ENCODE measurements at places on chromosomes 5 and 9.

GRCh38 chr5:32072054-32072453 lies 102.1 kb downstream of the GOLPH3 start:
- no peak for DNase-seq

DNA sequence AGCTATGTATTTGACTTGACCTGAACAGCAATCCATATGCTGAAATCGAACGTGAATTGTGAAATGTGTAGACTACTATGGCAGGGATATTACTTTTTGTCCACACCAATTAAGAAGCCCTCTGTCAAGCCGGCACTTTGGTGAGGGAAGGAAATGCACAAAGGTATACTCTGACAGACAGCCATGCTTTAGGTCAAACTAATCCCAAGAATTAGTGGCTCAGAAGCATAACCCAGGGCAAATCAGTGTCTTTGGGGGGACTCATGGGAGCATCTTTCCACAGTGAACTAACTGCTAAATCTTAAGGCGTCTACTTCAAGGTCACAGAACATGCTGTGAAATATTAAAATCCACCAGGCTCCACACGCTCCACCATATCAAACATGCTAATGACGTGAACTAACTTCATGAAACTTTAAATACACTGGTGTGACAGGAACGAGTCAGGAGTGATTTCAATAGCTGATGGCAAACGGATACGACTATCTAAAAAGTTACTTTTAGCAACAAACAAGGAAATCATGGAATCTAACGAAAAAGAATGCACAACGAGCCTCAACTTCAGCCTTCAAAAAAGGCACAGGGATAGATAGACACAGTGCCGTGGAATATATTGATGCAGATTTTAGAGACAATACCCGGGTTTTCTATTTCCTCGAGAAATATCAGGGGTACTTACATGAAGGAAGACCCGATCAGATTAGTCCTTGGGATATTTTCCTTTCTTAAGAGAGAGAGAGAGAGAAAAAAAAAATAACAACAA lies 527 bp downstream of the MEF2C start:
- DNase-seq: no peak

- DNase-seq: no peak
Observed at GRCh38 chr5:173928871-173929574, 40.9 kb downstream of the CPEB4 start.

- DNase-seq: no peak
Observed at GRCh38 chr5:124061068-124061430, 549.1 kb downstream of the CSNK1G3 start.

DNA sequence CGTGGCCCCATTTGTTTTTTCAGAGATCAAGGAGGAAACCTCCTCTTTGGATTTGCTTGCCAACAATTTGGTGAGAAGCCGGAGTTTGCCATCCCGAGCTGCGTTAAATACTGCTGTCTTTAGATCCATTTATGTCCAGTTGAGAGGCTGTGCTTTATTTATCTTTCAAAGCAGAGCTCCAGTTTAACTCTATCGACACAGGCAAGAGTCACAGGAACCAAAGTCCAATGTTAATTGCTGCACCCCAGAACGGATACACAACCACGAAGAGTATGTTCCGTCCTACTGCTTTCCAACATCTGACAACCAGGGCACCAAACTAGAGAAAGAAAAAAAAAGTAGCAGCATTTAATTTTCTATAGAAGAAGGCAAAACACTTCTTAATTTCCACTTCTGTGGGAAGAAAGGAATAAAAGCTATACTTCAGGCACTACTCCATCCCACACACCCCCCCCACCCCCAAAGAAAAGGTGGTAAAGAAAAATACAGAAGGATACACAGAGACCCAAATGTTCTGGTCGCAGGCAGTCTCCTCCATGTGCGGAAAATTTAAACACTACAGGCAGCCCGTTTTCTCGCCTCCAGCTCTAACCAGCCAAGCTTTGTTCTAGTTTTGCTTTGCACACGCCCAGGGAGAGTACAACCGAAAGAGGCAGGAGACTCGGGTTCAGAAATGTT lies 1.1 kb downstream of the FEM1C start:
- DNase-seq: no peak

DNA sequence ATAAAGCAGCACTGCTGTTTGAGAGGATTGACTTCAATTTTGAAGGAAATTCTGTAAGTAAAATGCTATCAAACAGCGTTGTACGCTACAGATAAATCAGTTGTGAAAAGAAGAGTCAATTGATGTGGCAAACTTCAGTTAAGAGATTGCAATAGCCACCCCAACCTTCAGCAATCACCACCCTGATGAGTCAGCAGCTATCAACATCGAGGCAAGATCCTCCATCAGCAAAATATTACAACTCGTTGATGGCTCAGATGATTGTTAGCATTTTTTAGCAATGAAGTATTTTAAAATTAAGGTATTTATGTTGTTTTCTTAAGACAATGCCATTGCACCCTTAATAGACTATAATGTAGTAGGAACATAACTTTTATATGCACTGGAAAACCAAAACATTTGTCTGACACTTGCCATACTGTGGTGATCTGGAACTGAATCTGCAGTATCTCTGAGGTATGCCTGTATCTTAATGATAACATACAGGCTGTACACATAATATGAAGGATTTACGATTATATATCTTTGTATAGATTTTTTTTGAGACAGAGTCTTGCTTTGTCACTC lies 47.5 kb downstream of the VPS13A start:
- no peak for DNase-seq

DNA sequence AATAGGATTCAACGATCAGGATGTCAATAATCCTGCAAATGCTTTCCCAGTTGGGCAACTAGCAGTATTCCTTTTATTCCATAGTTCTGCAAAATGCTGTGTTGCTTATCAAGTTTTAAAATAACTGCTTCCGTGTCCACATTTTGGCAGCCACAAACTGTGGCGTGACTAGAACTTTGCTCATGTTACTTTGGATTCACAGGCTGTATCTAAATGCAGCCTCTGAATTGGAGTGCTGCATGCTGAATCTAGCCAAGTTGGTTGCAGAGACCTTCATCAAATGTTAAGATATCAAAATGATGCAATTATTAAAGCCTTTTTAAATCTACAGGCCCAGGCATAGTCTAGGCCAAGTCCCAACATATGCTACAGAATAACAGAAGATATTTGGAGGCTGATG lies 249.2 kb downstream of the NR2F1-AS1 start:
- no peak for DNase-seq

DNA sequence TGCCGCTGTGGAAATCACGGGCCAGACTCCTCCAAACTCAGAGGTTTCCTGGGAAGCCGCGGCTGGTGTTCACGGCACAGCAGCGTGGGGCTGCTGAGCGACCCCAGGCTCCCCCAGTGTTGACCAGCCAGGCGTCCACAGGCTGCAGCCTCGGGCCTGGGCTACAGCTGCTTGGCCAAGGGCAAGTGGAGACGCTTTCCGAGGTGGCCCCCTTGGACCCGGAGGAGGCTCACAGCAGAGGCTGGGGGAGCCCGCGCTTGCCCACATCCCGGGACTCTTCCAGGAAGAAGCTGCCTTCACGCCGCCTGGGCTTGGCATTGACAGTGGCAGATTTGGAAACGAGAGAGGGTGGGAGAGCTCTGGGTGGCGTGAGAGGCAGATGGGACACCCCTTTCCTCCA lies 53.1 kb upstream of the FCN2 start:
- DNase-seq: no peak

- no peak for DNase-seq
Observed at GRCh38 chr5:7753596-7753995, 97.3 kb downstream of the CFAP90 start.

DNA sequence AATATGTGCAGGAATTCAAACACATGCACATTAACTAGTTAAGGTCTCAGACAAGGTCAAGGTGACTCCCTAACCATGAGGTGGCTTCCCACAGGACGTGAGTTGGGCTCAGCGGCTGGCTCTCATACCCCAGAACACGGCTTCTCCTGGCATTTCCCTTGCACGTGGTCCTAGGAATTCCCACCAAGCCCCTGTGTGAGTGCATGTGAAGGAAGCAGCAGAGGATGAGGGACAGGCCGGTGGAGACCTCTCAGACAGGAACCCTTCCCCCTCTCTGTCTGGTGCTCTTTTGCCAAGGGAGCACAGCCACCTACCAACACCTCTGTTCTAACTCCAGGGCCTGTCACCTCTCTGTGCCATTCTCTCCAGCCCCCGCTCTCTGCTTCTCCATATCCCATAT lies 271.0 kb downstream of the FSTL4 start:
- DNase-seq: no peak

- no peak for DNase-seq
Observed at GRCh38 chr5:123359454-123360200, 63.6 kb downstream of the CEP120 start.

- DNase-seq: no peak
Observed at GRCh38 chr5:95822043-95822541, 434 bp downstream of the GLRX start.

DNA sequence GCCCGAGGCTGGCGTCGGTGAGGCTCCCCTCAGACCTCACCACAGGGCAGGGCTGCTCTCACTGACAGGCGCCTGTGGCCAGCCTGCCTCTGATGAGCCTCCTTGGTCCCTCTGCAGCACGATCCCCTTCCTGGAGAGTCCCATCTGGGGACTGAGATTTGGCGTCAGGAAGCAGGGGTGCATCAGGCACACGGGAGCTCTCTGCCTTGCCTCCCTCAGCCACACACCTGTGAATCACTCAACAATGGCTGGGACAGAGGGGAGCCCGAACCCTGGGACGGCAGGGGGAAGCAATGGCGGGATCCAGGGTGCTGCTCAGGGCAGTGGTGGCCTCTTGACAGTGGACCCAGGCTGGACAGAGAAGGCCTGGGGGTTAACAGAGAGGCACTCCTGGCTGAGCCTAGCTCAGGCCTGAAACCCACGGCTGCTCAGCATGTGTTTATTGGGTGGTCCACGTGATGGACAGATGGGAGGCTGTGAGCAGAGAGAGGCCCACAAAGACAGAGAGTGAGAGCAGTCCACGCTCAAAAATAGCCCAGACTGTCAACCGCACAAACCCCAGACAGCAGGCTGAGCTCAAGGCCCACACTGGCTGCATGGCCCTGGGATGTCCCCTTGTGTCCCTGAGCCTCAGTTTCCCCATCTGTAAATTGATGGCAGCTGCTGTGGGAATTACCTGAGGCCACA lies 11.9 kb downstream of the RASGEF1C start:
- no peak for DNase-seq

- DNase-seq: no peak
Observed at GRCh38 chr9:9783711-9784110, 829.1 kb downstream of the PTPRD start.

- DNase-seq: no peak
Observed at GRCh38 chr5:165029099-165029870, 1523.9 kb downstream of the MAT2B start.

Data from kidney epithelial cell (primary cell).